NCI-H1694 treated with DMSO at 0.1 percent for 48 hours (cell line): ENCODE measurements at places on chromosomes 3 and 15.

GRCh38 chr3:53244271-53244670 lies 11.6 kb downstream of the TKT start:
- no peak for DNase-seq

DNA sequence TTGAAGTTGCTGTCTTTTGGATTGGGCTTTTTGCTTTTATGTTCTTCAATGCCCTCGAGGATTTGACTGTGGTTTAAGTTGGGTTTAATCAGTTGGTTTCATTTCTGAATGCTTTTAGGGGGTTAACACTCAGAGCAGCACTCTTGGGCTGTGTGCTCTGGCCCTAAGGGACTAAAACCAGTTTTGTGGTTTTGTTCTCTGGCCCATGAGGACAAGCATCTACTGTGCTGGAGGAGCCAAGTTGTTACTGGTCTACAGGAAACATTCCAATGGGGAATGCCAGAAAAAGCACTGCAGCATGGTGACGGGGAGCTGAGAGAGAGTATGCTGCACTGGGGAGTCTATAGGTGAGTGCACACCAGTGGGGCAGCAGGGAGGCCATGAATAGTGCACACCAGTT lies 596.9 kb downstream of the ZBBX start:
- no peak for DNase-seq

- DNase-seq, result no peak
These were observed 151.7 kb downstream of the ROBO2 start for GRCh38 chr3:77191640-77192039.

DNA sequence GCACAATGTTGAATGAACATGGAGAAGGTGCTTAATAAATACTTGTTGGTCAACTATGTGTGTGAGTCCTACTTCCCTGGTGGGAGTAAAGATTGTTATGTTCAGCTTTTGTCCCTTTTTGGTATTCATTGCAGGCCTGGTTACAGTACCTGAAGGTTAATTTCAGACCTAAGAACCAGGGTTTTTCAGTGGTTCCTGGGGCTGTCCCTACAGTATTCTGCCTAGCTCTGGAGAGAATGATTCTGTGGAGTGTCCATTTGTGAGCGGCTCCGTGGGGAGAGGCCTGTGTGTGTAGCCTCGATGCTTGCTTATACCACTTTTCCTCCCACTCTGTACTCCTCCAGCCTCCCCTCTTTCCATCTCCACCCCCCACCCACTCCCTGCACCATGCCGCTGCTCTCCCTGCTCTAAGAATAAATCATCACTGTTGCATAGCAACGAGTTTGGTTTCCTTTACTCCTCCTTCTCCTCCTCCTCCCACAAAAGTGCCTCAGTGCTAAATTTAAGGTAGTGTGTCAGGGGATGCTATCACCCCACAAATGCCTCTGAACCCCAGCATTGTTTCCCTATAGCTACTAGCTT lies 150.6 kb upstream of the ROPN1 start:
- DNase-seq, result no peak

DNA sequence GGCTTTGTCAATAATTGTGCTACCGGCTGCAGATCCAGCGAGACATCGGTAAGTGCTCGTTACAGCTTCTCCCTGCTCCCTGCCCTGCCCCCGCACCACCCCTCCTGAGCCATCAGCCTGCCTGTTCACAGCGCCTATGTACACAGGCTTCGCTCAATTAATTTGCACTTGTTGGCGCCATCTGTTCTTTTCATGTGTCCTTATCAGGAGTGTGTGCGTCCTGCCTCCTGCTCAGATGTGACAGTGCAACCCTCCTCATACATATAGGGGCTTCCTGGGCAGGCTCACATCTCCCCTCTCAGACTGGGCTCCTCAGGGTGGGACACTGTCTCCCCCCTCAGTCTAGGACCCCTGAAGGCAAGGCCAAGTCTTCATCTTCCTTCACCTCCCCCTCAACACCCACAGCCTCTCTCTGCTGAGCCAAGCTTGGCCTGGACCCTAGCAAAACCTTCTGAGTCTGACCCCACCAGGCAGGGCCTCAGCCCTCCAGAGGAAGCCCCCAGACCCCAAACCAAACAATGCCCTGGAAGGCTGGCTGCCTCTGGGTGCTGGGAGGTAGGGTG lies 54.9 kb downstream of the CYP11A1 start:
- peak; percentile 92 for DNase-seq

- DNase-seq, result no peak
These were observed 1.4 kb downstream of the FES start for GRCh38 chr15:90885432-90886290.

DNA sequence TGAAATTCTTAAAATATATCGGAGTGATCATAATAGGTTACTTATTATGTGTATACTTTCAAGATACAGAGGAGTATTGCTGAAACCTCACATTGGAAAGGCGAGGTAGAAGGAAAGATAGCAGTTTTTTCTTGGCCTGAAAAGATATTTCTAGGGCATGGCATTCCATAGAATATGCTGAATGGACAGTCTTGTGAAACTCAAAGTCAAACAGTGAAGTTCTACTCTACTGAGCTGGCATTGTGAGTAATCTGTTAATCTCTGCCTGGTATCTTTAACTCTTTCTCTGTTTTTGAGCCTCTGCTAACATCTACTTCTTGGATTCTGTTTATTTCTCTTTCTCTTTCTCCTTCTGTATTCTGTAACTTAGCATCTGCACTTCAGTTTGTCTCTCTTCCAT lies 176.3 kb upstream of the ZBTB20 start:
- DNase-seq, result no peak

- no peak for DNase-seq
These were observed 39.2 kb downstream of the BBX start for GRCh38 chr3:107561980-107562379.

GRCh38 chr3:122947738-122948137 lies 79.8 kb downstream of the SEMA5B start:
- no peak for DNase-seq

- no peak for DNase-seq
These were observed 255.5 kb downstream of the EPHB1 start for GRCh38 chr3:135050536-135050935.

- DNase-seq, result peak; percentile 18
These were observed 44.4 kb downstream of the AQP9 start for GRCh38 chr15:58182460-58183163.

GRCh38 chr15:20356911-20357480 lies 184.6 kb downstream of the GOLGA6L6 start:
- no peak for DNase-seq

GRCh38 chr3:66480666-66481065 lies 20.2 kb downstream of the LRIG1 start:
- no peak for DNase-seq

DNA sequence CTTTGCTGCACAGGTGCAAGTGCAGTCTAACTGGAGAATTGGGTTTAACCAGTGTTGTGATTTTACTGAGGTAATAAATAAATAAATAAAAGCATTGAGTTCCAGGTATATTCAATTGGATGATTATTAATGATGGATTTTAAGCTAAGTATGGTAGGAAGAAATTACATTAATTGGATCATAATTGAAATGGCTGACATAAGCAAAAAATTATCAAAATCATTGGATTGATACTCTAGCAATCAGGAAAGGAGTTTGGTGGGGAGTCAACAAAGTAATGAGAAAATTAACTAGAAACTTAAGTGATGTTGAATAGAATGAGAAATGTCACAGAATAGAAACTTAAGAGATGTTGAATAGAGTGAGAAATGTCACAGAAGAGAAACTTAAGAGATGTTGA lies 981.9 kb downstream of the SI start:
- no peak for DNase-seq

DNA sequence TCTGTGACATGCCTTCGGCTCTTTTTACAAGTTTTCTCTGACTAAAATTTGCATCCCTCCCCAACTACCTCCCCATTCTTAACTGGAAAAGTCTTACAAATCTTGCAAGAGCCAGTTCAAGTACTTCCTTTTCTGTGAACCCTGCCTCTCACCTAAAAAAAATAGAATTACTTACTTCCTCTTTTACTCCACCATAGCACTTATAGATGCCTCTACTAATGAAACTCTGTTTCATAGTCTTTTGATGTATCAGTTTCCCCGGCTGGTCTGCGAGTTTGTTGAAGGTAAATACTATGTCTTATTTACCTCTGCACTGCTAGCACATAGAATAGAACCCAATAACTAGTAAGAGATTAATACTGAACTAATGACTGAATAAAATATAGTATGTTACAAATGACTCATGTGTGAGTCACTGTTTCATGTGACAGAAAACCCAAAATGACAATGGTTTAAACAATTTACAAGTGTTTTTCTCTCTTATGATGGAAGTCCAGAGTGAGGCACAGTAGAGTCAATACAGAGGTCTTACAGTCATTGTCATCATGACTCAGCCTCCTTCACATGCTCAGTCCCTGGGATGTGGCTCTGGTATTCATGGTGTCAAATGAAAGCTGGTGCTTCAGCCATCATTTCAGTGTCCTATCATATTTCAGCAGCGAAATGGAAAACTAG lies 393.5 kb downstream of the RSL24D1 start:
- DNase-seq, result peak; percentile 4

GRCh38 chr3:165983284-165983683 lies 146.1 kb upstream of the BCHE start:
- no peak for DNase-seq

GRCh38 chr15:30924353-30924752 lies 20.6 kb downstream of the FAN1 start:
- DNase-seq, result no peak

GRCh38 chr3:65196663-65197062 lies 508.9 kb upstream of the ADAMTS9 start:
- DNase-seq, result no peak

DNA sequence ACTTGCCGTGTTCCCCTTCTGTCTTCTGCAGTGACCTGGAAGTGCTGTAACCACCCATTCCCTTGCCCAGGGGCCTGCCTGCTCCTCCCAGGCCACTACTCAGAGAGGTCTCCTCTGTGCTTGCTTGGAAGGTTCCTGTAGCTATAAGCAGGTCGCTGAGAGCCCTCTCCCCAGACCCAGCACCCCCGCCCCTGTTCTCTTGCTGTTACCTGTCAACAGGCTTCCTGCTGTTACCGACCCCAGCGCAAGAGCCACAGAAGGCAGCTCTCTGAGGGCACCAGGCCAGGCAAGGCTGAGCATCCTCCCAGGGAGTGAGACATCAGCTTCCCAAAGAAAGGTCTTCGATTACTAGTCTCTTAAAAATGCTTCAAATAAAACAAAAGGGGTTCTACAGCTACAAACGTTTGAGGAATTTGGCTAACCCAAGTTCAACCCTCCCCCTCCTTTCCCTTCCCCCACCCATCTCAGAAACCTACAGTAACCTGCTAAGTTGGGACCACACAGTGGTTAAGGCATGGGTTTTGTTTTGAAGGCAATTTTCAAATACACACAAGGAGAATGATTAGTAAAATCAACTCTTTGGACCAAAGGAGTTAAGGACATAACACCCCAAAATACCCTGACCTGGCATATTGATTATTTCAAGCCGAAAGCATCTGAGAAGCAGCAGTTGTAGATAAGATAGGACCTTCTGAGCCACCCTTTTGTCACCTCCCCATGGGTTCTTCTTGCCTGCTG lies 74.9 kb upstream of the MFGE8 start:
- DNase-seq, result no peak

DNA sequence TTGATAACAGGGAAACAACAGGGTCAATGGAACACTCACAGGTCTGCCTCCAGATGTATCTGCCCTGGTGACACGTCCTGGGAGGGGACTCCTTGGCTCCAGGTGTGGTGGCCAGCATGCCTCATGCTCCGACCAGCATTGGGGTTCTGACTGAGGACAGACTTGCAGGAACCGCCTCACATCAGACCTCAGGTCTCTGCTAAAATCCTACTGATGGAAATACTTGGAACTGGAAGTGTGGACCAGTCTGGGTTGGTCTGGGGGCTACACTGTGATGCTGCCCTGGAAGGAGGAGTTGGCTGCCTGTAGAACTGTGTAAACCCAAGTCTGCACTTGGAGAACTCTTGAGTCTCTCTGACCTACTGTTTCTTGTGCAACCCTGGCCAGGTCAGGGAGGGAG lies 17.1 kb upstream of the KY start:
- no peak for DNase-seq

DNA sequence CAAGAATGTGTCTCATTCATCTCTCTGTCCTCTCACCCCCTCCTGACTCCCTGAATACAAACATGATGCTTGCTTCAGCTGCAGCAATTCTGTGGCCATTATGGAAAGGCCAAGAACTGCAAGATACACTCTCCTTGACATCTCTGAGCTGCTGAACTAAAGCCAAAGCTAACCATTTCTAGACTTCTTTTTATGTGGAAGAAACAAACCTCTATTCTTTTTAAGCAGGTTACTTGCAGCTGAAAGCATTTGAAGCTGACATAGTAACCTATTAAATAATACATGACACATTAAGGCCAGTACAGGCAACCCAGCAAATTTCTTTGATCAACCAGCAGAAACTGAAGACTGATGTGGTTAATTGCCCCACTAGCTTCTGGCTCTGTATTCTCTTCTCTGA lies 17.5 kb downstream of the FHIT start:
- no peak for DNase-seq

GRCh38 chr3:52860424-52860768 lies 25.6 kb upstream of the MUSTN1 start:
- DNase-seq, result no peak

DNA sequence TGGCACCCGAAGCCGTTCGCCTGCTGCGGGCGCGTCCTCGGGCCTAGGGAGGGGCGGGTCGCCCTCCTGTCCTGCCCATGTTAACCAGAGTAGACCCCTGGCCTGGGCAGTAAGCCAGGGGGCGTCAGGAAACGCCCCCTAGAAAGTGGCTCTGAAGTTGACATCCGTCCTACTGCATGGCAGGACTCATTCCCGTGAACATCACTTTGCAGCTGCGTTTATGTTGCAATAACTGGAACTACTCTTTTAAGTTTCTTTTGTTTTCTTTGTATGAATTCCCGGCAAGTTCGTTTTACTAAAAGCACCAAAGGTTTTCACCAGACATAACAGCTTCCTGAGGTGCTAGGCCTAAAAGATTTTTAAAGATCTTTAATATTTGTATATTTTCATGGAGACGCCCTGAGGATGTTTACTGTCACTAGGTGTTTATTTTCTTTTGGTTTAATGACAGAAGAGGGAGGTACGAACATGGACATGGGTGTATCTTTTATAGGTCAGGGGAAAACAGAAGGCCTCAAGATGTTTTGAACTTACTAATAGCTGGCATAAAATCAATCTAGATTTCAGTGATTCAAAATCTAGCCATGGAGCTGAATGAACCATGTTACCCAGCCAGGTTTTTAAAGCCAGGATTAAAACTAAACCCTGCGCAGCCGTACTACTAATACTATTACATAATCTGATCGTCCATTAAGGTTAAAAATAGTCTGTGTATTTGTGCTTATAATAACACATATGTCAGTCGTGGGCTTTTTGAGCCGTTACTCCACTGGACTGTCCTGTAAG lies 1.0 kb downstream of the C15orf61 start:
- DNase-seq, result peak; percentile 23
